ENCODE measurements at places on chromosomes 1 and 21. TPM values are rescaled to one million over a fixed set of nuclear protein-coding genes. Genes with fewer than 3 reads are reported as not detected.

The S100A14 gene
- total RNA-seq, result not detected

The LCE1E gene
- total RNA-seq, result not detected

The LAMC2 gene
- 0.38 TPM for total RNA-seq

The LEPR gene
- 1.0 TPM for total RNA-seq

The BSND gene
- total RNA-seq, result not detected

The SELL gene
- 2.2 TPM for total RNA-seq

The RRAGC gene
- 19.1 TPM for total RNA-seq

The CYP4A22 gene
- total RNA-seq, result not detected

The RAVER2 gene
- 0.08 TPM for total RNA-seq

The KCNJ6 gene
- not detected for total RNA-seq

The CELF3 gene
- not detected for total RNA-seq

The LCK gene
- 135 TPM for total RNA-seq

The CCDC181 gene
- not detected for total RNA-seq

The MAP3K6 gene
- 11.3 TPM for total RNA-seq

The ARTN gene
- total RNA-seq, result 1.2 TPM

The ERVH48-1 gene
- total RNA-seq, result not detected

The CD1C gene
- 28.7 TPM for total RNA-seq

The HSD3B1 gene
- not detected for total RNA-seq

The MSH4 gene
- 0.80 TPM for total RNA-seq

The TFAP2E gene
- 1.4 TPM for total RNA-seq

The UQCRH gene
- total RNA-seq, result 450 TPM

The OR2L13 gene
- not detected for total RNA-seq

The CADM3 gene
- total RNA-seq, result not detected

The SERTAD4 gene
- total RNA-seq, result not detected

The SPRR2B gene
- total RNA-seq, result not detected

The S100A1 gene
- not detected for total RNA-seq

The MXRA8 gene
- not detected for total RNA-seq

The CAPN8 gene
- total RNA-seq, result not detected

The FCRL1 gene
- total RNA-seq, result 98.3 TPM

The CGN gene
- 5.5 TPM for total RNA-seq

The ATP1A2 gene
- total RNA-seq, result not detected

The SLC26A9 gene
- not detected for total RNA-seq

The PALMD gene
- total RNA-seq, result not detected

The DTL gene
- 61.4 TPM for total RNA-seq
